Activated naive CD4-positive, alpha-beta T cell (primary cell): ENCODE measurements at places on chromosomes 6 and 20.

DNA sequence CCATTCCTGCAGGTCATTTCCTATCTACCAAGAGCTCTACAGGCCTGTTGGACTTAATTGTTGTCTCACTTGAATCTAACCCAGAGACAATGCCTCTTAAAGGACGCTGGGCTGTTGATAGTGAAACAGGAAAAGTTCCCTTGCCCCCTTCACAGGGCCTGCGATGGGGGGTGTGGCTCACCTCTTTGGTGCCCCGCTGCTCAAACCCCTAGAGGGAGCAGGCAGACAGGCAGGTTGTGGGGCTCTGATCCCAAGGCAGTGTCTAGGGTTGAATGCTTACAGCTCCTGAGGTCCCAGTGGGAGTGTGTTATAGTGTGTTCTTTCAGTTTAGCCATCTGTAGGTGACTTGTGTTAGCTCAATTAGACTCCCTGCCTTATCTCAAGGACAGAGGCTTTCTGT lies 68.0 kb downstream of the OTOR start:
- DNase-seq: no peak

- DNase-seq: no peak
These were observed 57.9 kb downstream of the TSHZ2 start for GRCh38 chr20:53030061-53030460.

DNA sequence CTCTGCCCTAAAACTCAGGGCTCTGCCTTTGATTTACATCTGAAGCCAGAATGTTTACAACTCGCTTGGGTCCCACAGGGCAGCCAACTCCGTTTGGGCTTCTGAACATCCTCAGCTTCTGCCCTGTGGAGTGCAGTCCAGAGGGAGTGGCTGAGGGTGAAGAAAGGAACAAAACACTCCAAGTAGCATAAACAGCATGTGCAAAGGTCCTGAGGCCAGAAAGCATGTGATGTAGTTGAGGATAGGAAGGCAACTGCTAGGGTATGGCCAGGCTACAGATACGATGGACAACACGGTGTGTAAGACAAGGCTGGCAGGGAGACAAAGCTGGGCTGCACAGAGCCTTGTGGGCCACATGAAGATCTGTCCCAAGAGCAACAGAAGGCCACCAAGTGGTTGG lies 12.5 kb downstream of the JAG1 start:
- no peak for DNase-seq

DNA sequence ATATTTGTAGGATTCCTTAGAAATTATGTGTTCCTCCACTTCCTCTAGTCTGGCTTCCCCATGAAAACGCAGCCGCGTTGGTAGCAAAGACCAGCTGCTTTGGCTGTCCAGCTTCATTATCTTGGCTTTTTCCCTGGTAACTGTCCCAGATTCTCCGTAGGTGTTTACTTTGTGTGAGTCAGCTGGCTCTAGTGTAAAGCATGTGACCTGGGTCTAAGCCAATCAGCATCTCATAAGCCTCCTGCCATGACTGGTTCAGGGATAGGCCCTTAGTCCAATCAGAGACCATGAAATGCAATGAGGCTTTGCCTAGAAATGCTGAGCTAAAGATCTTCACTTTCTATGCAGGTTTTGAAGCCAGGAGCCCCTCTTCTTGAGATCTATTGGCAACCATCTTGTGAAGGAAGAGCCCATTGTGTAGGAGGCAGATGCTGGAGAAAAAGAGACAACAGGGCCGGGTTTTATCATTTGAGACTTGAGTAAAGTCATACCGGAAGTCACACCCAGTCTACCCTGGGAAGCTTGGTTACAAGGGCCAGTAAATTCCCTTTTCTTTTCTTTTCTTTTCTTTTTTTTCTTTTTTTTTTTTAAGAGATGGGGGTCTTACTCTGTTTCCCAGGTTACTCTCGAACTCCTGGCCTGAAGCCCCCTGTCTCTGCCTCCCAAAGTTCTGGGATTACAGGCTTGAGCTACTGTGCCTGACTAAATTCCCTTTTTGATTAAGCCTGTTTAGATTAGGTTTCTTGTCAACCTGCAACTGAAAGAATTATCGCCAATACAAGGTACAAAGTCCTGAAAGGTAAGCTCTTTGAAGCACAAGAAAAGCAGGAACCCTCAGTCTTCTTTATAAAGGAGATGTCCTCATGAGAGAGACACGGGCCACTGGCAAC lies 256.5 kb upstream of the RREB1 start:
- DNase-seq: no peak

- DNase-seq: no peak
These were observed 559.8 kb downstream of the CDH26 start for GRCh38 chr20:60518022-60518421.

DNA sequence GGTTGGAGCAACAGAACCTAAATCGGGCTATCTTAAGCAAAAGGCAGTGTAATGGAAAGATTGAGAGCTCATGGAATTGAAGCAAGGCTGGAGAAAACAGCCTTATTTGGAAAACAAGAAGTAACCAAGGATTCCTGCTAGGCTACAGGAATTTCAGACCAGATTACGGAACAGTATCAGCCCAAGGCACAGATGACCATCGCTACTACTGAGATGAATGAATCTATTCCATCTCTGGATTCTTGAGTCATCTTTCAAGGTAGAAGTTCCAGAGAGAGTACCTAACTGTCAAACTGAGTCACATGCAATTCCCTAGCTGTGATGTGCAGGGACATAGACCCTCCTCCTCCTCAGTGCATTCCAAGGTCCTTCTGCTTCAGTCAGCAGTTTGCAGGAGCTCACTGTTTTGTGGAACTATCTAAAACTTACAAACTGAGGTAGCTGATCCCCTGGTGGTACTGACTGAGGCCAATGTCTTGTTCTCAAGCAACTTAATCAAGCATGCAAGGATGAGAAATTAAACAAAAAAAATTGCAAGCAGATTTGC lies 62.0 kb upstream of the SMLR1 start:
- no peak for DNase-seq

- no peak for DNase-seq
These were observed 25.3 kb upstream of the ZNFX1 start for GRCh38 chr20:49303065-49303552.

GRCh38 chr6:142945446-142946180 lies 637 bp upstream of the HIVEP2 start:
- peak; percentile 55 for DNase-seq

DNA sequence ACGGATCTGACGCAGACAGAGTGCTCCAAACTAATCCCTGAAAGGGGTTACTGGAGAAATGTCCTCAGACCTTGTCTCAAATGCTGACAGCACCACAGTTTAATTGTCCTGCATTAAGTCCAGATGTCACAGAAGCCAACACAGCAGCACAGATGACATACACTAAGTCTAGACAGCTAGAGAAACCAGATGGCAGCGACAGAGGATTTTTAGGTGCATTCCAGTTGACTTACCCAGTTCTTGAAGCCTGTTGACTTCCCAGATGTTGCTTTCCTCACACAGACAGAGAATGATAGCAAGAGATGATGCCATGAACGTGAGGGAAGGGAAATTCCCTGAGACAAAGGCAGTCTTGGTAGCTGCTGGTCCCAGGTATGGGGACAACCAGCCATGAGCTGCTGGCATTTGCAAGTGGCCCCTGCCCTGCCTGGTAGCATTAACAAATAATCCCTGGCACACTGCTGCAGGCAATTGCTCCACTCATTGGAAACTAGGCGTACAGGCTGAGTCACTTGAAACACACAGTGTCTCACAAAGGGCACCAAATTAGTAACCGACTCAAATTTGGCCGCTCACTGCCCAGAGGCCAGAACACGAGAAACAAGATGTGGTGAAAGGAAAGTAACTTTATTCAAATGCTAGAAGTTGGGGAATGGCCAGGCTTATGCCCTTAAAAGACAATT lies 52.2 kb downstream of the ADGB start:
- no peak for DNase-seq

- DNase-seq: no peak
These were observed 73.7 kb downstream of the LYRM2 start for GRCh38 chr6:89564752-89565427.

DNA sequence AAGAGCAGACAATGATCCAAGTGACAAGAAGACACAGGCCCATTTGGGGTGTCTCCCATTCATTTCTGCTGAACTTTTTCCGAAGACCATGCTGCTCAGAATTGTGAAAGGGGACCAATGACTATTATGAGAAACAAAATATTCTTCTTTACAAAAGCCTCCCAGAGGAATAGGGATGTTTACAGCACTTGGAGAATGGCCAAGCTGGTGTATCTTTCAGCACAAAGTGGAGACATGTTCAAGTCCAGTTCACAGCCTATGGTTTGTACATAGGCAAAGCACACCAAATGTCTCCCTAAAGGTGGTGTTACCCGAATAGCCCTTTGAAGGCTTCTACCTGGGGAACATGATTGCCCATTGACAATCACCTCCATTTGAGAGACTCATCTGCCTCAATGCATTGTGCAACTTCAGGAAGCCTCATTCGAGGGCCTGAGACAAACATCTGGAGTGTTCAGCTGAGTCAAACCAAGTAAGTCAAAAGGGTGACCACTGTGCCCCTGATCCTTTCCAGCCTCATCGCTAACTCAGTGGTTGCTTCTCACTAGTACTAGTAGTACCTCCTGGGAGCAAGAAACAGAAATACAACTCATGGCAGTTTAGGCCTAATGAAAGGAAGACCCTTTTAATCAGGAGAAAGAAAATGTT lies 451.0 kb upstream of the MARCKS start:
- no peak for DNase-seq

- DNase-seq: no peak
These were observed 77.1 kb downstream of the CBLN4 start for GRCh38 chr20:55928266-55928665.

GRCh38 chr6:150395388-150396009 lies 26.7 kb downstream of the IYD start:
- DNase-seq: no peak

GRCh38 chr20:4060064-4060795 lies 44.9 kb upstream of the RNF24 start:
- DNase-seq: no peak

DNA sequence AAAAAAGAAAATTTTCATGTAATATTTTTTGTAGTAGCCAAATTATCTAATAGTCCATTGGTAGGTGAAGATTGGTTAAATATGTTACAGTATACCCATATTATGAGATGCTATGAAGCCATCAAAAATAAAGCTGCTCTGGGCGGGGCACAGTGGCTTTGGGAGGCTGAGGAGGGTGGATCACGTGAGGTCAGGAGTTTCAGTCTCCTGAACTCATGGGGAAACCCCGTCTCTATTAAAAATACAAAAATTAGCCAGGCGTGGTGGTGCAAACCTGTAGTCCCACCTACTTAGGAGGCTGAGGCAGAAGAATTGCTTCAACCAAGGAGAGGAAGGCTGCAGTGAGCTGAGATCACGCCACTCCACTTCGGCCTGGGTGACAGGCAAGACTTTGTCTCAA lies 360.5 kb downstream of the KIF16B start:
- DNase-seq: no peak

DNA sequence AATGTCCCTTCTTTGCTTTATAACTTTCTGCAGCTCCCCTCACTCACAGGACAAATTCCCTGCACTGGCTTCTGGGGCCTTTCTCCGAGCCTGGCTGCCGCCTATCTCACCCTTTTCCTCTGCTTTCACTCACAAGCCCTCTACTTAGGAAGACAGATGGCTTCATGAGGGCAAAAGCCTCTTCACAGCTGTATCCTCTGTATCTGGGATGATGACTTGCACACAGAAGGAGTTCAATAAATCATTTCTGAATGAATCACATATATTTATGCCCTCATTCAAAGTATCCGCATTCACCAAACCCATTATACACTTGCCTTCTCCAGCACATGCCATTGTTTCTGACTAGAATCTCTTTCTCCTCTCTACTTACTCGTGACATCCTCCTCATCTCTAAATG lies 159.0 kb upstream of the RIPOR2 start:
- no peak for DNase-seq

GRCh38 chr6:23202207-23202606 lies 632.8 kb downstream of the HDGFL1 start:
- DNase-seq: no peak

DNA sequence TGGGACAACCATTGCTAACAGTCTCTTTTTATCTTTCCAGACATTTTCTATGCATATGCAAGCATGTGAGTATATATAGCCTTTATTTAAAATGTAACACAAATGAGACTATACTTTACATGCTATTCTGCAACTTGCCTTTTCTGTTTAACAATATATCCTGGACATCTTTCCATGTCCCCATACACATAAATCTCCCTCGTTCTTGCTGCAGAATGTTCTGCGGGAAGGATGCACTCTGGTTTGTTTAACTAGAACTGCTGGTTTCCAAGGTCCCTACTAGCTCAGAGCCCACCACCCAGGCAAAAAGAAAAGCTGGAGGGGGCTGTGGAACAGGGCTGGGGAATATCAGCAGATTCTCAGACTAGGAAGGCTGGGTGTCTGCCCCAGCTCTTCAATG lies 35.2 kb upstream of the CCDC167 start:
- DNase-seq: no peak

DNA sequence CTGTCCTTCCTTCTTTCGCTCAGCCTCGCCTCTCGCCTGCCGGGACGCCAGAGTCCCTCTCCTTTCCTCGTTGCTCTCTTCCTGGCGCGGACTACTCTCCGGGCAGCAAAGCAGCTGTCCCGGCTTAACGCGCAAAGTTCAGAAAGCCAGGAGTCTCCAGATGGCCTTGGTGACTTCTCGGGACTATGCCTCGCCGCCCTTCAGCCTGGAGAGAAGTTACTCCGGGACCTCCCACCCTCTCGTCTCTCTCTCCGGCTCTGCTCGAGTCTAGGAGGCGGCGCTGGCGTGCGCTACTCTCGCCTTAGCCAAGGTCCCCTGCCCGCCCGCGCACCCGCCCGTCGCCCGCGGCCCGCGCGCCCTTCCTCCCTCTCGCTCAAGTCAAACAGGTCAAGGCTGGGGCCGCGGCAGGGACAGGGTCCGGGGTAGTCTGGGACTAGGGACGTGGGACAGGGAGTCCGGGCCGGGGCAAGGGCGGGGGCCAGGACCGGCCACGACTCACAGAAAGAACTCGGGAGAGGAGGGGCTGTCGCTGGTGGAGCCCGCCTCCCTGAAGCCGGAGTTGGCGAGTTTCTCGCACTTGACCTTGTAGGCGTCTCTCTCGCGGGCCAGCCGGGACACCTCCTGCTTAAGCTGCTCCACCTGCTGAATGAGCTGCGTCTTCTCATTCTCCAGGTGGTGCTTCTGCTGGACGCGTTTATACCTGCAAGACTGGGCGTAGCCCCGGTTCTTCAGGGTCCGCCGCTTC lies 1.5 kb downstream of the MAFB start:
- no peak for DNase-seq

DNA sequence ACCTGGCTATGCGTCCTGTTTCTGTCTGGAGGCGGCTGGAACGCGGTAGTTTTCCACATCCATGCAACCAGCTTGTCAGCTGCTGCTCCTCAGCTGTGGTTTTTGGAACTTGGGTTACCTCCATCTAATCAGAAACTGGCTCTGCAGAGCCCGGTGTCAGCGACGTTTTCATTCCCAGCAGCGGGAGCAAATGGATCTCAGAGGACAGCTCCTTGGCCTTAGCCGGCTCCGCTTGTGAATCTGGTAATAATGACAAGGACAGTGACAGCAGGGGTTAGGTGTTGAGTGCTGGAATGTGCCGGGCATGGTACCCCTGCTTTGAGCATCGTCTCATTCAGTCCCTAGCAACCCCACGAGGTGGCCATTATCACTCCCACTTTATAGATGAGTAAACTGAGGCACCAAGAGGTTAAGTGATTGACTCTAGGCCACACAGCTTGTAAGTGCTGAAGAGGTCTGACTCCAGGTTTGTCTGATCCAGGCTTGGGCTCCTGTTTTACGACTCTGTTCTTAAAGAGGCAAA lies 1.3 kb downstream of the SLCO4A1 start:
- no peak for DNase-seq

GRCh38 chr6:47238456-47238995 lies 71.2 kb downstream of the TNFRSF21 start:
- no peak for DNase-seq

GRCh38 chr20:13006825-13007224 lies 1.9 kb upstream of the SPTLC3 start:
- no peak for DNase-seq

- DNase-seq: no peak
These were observed 355.9 kb downstream of the BTBD9 start for GRCh38 chr6:38283734-38284362.
